ENCODE measurements at places on chromosomes 6 and 20.

GRCh38 chr20:7765221-7765620, 175.0 kb downstream of the HAO1 start:
- no peak for DNase-seq

DNA sequence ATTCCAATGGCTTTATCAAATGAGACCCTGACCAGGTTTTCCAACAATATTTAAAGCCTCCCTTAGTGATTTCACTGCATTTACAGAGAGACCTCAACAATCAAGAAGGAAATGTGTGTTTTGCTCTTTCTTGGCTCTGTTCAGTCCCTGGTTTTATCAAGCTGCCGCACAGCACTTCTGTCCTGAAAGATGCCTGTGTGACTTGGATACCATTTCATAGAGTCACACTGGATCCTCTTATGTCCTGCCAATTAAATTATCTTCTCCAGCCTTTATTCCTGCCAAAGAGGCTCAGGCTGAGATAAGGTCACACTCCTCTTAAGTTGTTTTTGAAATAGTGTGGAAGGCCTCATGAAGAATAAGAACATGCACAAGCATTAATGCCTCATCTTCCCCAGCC, 197.0 kb upstream of the RNF217 start:
- DNase-seq: no peak

- no peak for DNase-seq
Observed at GRCh38 chr6:125746019-125746414, 3.4 kb upstream of the HEY2 start.

DNA sequence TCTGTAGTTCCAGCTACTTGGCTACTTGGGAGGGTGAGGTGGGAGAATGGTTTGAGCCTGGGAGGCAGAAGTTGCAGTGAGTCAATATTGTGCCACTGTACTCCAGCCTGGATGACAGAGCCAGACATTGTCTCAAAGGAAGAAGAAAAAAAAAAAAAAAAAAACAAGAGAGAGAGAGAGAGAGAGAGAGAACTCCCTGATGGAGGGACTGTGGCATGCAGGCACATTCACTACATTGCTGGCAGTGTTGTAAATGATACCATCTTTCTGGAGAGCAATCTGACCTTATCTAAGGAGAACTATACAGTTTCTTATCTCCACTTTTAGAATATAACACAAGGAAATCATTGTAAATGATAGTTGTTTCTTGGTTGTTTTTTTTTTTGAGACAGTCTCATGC, 85.1 kb downstream of the MDN1 start:
- no peak for DNase-seq

GRCh38 chr6:70246118-70246517, 56.8 kb downstream of the COL9A1 start:
- DNase-seq: no peak

DNA sequence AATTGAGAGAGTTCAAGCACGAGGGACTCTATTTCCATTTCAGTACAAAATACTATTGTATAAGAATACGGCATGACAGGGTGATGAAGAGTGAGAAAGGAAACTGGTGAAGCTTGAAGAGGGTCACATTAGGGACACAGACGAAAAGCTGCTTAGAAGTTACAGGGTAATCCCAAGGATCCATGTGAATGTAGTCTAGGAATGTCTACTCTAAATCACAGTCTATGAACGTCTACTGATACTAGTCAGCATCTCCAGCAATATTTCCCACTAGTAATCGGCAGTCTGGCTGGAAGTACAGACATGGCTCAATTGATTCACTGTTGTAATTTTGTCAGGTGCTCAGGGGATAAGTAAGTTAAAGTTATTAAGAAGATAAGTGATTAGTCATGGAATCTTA, 156.4 kb downstream of the ASCC3 start:
- no peak for DNase-seq

- DNase-seq: no peak
Observed at GRCh38 chr20:13205425-13205824, 15.6 kb upstream of the ISM1 start.

DNA sequence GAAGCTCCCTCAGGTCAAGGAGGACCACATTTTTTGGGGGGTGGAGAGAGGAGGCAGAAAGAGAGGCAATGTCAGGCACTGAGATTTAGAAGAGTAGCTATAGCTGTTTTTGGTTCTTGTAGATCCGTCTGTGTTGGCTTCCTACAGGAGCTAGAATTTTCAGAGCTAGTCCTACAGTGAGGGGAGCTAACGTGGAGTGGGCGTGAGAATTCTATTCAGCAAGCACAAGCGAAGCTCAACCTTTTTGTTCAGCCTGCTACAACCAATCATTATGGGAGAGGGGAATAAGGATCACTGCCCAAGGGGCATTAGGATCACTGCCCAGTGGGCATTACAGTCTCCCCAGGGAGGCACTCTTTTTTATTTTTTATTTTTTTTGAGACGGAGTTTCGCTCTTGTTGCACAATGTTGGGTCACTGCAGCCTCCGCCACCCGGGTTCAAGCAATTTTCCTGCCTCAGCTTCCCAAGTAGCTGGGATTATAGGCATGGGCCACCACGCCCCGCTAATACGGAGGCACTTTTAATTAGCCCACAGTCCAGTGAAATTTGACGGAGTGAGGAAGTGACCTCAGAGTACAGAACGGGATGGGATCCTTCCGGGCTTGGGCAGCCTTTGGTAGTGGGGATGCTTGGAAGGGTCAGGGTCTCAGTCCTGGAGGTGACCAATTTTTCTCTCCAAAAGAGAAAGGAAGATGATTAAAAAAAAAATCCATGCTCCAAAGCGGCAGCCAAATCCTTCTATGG, 1.1 kb upstream of the PANK2 start:
- DNase-seq: no peak

DNA sequence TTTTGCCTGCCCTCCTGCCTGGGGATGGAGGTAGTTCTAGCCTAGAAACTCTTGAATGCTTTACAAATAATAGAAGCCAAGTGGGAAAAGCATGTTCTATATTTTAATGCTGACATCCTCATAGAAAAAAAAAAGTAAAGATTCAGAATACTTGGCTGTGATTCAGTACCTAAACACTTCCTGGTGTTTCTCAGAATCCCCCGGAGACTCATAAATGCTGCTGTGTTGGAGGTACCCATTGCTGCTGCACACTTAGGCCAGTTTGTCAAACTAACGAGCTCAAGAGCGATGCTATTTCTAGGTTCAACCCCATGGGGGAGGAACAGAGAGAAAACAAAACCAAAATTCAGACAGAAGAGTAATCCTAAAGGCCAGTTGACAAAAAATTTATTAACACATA, 38.8 kb upstream of the ZFP64 start:
- DNase-seq: no peak

GRCh38 chr20:496126-496696, 33.9 kb upstream of the TBC1D20 start:
- DNase-seq: no peak

DNA sequence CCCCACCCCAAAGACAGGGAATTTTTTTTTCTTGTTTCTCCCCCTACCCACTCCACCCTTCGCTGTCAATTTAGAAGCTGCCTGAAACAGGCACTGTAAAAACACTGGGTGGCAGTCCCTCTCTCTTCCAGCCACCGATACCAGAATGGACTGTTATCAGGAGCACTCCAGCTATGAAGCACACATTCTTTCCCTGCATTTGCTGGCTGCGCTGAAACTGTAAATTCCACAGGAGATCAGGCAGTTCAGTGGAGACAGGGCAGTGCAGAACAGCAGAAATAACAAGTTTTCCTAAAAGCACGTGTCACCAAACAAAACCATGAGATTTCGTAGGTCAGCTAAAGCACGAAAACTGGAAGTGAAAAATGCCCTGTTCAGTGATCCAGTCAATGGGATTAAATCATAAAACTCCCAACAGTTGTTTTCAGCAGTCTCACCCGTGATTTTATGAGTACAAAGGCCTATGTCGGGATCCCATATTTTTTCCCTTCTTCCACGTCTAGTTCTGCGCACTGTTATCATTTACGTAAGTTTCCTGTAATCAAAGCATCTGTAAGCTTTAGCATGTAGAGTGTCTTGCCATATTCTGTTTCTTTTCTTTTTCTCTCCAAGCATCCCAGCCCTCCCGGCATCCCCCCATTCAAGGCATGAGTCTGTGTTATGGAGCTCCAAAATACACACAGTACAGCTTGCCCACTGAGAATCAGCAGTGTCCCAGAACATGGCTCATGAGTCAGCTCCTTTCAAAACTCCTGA, 359.9 kb upstream of the EPHA7 start:
- no peak for DNase-seq

DNA sequence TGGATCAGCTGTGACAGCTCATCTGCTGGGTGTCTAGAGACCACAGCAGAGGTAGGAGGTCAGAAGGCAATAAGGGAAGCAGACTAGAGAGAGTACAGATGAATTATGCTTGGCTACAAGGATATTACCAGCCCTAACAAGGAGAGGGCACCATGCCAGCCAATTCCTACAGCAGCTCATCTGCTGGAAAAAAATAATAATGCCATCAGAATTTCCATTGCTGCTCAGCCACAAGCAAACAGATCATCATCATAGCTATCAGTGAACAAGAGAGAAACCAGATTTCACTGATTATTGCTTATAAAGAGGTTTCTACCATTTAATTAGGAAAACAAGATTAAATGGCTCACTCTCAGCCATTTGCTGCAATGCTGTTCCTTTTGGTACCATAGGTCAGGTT, 66.5 kb downstream of the PSMG4 start:
- no peak for DNase-seq

DNA sequence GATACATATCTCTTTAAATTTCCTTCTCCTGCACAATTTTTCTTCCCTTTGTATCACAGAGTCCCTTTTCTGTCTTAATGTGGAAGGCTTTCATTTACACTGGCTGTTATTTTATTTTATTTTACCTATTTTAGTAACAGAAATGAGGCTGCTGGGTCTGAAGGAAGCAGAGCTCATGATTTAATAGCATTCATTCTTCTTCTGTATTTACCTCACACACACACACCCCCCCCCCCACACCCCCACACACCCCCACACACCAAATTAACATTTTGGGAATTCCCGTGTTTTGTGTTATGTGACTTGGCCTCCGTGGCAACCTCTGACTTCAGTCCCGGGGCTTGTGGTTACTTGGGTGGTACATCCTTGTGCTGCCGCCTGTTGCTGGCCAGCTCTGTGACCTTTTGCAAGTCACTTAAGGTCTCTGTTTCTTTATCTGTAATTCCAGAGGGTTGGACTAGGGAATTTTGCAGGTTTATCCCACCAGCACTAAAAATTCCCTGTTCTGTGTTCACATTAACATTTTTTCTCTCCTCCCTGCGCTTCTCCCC, 108.8 kb downstream of the TIAM2 start:
- no peak for DNase-seq

- no peak for DNase-seq
Observed at GRCh38 chr6:34970957-34971356, 81.9 kb downstream of the ANKS1A start.

DNA sequence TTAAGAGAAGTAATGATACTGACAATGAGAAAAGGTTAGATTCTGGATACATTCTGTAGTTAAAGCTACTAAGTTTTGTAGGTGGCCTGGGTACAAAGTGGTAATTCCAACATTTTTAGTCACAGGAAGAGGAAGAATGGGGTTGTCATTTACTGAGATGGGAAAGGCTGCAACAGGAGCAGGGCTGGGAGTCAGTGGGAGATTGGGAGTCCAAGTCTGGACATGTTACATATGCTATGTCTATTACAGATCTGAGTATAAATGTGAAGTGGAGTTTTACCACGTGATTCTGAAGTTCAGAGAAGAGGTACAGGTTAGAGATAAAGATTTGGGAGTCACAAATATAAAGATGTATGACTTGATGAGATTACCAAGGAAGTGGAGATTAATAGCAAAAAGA, 116.2 kb downstream of the RWDD2A start:
- no peak for DNase-seq

- no peak for DNase-seq
Observed at GRCh38 chr20:29873946-29874345, 1383.5 kb upstream of the DEFB115 start.

DNA sequence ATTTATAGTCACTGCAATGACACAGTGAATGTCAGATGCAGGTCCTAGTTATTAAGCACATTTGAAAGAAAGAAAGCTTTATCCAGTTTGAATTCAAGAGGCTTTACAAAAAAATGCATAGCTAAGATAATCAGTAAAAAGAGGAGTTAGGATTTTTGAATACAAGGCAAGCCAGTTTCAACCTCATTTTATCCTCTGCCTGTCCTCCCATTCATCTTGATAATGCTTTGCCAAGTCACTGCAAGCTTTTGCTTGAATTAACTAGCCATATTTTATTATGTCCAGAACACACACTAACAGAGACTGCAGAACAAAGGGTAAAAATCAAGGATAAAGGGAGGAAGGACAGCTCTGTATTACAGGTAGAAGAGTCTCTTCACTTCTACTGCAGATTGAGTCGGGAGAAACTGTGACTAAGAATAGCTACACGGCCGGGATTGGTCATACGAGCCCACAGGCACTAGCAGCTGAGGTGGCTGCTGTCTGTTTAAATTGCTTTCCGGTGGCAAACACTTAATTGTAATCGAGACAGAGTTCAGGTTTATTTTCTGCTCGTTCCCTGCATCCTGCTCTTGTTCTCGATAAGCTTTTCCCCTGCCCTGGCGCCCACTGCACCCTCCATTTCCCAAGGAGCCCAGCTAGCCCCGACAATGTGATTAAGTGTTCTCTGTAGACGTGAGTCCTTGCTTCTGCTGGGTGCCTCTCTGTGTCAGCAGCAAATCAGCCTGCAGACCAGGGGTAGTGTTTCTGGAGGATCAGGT, 30.5 kb upstream of the AKAP12 start:
- no peak for DNase-seq

GRCh38 chr6:96649926-96650325, 87.0 kb downstream of the FHL5 start:
- DNase-seq: no peak

GRCh38 chr6:887583-888235, 194.8 kb upstream of the EXOC2 start:
- no peak for DNase-seq

DNA sequence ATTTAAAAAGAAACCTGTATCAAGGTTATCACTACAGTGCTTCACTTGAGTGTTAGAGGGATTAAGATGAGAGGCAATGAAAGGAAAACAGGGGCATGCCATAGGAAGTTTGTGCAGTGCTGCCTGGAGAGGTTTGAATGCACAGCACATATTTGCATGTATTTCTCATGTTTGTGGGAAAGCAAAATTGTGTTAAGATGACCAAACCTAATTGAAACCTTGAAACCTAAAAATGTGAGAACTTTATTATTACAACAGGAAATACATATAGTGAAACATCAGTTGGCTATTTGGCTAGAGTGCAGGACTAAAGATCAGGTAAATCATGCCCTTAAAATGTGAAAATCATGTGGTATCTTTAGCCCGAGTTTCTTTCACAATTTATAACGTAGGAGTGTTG, 8.5 kb upstream of the TBXT start:
- no peak for DNase-seq

- DNase-seq: no peak
Observed at GRCh38 chr6:36349240-36349639, 12.6 kb upstream of the BNIP5 start.

DNA sequence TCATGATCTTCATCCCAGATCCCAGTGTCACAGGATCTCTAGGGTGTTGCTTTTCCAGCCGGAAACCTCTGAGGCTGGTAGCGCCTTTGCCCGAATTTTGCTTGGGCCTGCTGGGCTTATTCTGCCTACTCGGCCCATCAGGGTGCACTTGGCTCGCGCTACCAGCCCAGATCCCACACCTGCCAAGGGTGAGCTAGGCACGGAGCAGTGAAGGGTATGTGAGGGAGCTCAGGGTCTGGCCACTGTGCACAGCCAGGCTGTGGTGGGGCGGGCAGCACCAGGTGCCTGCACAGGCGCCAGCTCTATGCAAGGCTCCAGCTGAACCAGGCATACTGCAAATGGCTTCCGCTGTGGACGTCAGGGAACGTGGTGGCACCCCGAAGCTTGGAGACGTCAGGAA, 693.4 kb upstream of the FLRT3 start:
- DNase-seq: no peak

Measured in stimulated activated CD8-positive, alpha-beta memory T cell treated with anti-CD3 and anti-CD28 coated beads, Interleukin-4, amount 100 ng/mL, for 1 hour (primary cell).